Activated naive CD4-positive, alpha-beta T cell (primary cell): ENCODE measurements at places on chromosomes 1 and 21.

GRCh38 chr1:59146056-59146455 is 150.8 kb upstream of the FGGY start:
- DNase-seq = no peak

DNA sequence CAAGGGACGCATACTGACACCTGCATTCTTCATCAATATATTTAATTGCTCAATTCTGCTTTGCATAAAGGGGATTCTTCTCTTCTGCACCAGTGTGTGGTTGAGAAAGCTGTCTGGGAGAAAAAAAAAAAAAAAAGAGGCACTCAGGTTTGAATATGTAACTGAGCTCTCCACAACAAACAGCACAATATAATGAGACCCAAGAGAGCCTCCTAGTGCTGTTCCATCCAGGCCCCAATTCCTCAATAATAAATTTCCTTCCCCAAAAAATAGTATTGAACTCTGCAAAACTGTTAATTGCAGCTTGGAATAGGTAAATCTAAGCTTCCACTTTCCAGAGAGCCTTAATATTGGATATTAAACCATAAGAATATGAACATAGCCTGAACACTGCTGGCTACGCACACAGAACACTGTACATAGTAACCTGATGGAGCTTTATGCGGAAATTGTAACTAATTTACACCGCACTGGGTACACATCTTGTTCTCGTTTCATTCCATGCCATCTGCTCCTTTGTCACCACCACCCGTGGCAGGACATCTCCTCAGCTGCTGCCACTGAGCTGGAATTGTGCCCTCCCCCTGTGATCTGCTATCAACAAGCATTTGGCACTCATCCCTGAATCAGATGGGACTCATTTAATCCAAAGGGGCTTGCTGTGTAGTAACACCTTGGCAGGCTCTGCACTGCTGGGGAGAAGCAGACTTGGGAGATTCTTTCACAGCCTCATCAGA is 272.0 kb downstream of the HHIPL2 start:
- DNase-seq = no peak

DNA sequence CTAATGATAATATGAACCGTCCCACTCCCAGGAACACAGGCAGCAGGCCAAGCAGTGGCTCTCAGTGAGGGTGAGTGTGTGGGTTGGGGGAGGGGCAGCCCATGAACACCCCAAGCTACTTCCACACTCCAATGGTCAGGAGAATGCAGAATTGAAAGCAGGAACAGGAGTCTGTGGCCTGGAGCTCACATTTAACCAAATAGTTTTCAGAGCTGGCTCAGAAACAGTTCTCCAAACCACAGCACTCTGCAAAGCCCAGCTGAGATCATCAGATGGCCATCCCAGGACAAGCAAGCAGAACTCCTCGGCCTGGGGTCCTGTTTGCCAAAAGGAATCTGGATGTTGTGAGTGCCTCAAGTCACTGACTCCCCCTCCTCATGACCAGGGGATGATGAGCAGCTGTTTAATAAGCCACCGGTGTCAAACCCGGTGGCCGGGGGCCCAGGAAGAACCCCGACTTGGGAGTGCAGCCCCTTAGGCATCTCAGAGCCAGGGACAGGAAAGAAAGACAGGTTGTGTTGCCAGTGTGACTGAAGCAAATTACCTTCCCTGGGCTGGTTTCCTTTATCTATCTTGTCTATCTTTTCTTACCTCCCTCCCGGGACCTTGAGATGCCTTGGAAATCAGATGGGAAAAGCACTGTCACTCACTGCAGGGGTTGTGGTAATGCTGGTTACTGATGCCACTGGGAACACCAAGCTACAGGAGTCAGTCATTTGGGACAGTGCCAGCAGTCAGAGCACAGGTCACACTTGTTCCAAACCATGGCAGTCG is 20.4 kb downstream of the DEGS1 start:
- no peak for DNase-seq

DNA sequence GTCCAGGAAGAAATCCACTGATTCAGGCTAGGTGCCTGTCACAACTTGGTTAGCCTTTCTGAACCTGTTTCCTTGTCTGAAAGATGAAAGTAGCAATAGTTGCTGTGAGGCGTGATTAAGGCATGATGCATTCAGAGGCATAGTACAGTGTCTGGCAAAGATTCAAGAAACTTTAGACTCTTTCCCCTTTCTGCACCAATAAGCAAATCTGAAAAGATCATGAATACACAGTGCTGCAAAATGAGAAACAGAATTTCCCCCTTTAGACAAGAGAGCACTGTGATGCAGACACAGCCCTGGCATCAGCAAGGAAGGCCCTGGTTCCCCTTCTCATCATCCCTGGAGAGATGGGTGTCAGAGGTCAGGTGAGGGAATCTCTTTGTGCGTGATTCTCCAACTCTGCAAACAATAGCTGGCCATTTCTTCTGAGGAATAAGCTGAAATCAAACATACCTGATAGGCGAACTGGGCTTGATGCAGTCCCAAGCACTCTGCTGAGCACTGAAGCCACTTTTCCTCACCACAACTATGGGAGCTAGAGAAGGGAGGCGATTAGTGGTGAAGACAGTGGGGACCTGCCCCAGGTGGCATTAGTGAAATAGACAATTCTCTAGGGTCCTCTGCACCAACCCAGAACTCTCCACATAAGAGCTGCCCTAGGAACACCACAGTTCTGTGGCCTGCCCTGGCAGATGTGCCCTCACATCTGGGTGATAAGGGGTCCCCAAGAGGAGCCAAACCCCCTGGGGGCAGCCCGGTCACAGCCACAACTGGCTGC is 41.7 kb downstream of the ITPKB start:
- no peak for DNase-seq

DNA sequence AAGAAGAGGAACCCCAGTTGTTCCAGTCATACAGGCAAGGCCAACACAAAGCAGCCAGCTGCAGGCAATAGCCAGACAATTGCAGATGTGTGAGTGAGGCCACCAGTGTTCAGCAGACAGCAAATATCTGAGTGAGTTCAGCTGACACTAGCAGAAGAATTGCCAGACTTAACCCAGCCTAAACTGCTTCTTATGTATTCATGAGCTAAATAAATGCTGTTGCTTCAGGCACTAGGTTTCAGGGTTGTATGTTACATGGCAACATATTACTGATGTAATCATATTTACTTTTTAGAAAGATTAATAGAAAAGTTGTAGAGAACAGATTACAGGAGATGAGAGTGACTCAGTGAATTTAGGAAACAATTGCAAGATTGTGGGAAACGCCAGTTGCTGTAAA is 129.8 kb upstream of the CHODL start:
- DNase-seq = no peak

DNA sequence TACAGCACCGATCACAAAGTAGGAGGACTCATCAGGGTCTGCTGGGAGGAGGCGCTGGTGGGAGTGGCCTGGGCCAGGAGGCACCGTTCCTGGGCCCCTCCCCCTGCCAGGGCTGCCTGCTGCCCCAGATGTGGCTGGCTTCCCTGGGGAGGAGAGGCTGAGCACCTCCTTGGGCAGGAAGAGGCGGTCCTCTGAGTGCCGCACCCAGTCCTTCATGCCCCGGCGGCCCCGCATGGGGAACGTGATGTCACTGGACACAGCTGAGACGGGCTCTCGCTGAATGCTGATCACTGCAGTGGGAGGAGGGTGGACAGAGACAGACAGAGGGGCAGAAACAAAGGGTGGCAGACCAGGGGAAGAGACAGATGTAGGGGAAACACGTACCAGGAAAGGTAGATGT is 24.8 kb downstream of the ADGRB2 start:
- no peak for DNase-seq

DNA sequence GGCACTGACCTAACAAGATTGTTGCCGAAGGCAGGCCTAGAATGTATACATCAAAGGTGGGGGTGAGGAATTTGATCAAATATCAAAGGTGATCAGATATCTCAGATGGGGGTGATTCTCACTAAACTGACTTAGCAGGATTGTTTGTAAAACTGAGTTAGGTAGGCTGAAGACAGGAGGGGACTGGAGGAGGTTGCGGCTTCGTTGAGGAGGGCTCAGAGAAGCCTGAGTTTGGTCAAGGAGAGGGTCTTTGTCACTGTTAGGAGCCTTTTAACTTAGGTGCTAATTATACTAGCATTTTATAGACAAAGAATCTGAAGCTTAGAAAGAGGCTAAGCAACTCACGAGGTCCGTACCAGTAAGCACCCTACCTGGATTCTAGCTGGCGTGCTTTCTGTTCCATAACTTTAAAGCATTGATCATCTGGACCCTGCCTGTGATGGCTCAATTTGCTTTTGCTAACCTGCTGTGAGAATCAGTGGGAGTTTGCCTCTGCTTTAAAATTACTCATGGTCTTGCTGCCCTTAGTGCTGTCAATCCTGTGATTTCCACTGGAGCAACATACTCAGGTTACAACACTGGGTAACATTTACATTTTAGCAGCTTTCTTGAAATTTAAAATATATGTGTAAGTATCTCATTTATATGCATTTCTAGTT is 49.8 kb downstream of the ITSN1 start:
- DNase-seq = no peak

DNA sequence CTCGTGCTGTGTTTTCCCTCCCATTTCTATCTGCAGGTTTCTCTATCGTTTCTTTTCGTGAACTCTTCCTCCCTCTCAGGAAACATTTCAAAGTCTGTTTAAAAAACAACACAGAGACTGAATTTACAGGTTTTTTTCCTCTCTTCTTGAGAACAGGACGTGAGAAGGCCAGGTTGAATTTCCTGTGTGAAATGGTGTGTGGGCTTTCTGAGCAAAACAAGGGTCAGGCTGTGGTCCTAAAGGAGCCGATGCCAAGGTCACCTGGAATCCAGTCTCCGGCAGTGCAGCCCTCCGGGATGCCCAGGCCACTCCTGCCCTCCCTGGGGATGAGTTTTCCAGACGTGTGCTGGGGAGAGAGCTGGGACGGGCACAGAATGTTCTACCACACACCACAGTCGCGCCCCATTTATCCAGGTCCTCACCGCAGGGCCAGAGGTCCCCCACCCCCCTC is 62.7 kb upstream of the RUNX3 start:
- no peak for DNase-seq

- no peak for DNase-seq
These were observed 114.2 kb downstream of the SLC16A1 start for GRCh38 chr1:112841825-112842224.

- DNase-seq = no peak
These were observed 84.6 kb downstream of the GPR88 start for GRCh38 chr1:100622506-100622905.

- DNase-seq = no peak
These were observed 1.8 kb downstream of the CAP1 start for GRCh38 chr1:40042341-40042740.

DNA sequence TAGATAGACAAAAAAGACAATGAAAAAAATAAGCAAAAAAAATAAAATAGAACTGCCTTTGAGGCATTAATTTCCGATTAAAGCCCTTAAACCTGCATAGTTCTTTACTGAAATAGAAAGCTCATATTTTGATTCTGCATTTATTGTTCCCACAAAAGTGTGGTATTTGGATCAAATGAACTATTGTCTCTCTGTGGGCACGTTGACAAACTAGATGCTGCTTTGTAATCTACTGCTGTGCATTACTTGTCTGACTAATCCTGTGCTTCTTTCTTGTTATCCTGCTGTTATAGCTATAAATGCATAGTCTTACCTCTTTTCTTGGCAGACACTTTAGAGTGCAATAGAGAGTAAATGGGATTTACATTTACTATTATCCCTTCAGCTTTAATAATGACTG is 31.4 kb upstream of the SLC35D1 start:
- no peak for DNase-seq

DNA sequence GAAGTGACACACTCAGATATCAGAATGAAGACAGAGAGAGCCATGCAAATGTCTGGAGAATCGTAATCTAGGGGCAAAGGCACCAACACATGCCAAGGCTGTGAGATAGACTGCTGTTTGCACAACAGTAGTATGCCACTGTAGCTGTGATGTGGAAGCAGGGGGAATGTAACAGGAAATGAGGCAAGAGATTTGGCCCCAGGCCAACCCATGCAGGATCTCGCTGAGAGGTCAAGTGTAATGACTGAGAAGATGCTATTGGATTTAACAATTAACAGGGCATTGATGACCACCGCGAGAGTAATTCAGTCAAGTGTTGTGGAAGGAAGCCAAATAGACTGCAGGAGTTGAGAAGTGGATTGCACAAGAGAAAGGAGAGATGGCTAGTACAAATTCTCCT is 107.3 kb upstream of the ST6GALNAC5 start:
- no peak for DNase-seq

DNA sequence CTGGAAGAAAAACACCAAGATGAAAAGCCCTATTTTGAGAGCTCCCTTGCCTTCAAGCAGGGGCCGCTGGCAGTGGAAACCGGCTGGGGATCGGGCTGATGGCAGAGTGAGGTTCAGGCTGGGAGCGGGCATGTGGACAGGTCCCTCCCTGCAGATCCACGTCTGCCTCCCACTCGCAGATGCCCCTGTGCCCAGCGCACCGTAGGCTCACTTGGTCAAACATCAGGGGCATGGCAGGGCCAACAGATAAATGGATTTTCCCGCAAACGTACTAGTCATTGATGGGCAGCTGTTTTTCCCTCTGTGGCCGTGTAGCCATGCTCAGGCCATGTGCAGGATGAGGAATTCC is 6.6 kb upstream of the C1orf174 start:
- no peak for DNase-seq

DNA sequence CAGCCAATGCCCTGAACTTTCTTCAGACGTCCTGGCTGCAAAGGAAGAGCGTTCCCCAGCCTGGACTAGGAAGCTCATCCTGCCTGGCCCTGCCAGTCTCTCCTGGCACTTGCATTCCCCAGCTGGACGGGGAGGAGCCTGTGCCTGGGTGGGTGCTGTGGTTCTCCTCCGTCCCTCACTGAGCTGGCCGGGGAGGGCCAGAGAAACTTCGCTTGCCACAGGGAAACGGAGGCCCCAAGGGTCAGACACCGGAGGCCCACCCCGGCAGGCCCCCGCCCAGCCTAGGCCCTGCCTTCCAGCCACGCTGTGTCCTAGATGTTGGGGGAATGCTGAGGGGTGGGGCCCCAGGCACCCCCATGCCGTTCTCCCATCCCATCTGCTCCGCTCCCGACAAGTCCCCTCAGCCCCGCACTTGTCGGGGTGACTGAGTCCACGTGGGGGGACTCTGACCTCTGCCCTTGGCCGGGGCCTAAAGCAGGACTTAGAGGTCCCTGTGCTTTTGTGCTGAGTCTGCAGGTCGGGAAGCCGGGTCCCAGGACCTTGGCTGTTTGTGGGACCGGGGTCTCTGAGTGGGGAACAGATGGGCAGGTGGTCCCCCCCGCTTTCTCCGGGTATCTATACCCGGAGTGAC is 4.8 kb downstream of the FTCD start:
- no peak for DNase-seq

GRCh38 chr21:45332981-45333582 is 45.4 kb upstream of the POFUT2 start:
- no peak for DNase-seq

- no peak for DNase-seq
These were observed 29.3 kb downstream of the NIBAN1 start for GRCh38 chr1:184945029-184945428.

GRCh38 chr1:41426201-41426890 is 58.1 kb downstream of the EDN2 start:
- DNase-seq = no peak

DNA sequence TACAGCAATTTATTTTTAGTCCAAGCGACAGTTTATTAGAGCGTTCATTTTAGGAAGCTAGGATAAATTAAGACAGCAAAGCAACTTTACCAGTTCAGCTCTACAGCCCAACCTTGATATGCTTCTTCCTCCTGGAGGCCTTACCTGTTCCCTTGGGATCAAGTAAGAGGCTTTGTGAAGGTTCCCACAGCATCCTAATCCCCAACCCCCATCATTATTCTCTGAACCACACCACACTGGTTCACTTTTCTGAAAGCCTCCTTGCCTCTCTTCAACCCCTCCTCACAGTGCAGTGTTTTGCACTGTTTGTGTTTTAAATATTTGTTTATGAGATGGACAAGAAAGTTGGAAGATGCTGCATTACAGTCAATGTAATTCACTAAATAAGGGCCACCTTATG is 126.3 kb upstream of the CXADR start:
- DNase-seq = no peak
